Naive B cell (primary cell): ENCODE measurements at places on chromosomes 3 and 15.

GRCh38 chr3:179961703-179962078, 75.0 kb downstream of the PEX5L start:
- DNase-seq, result no peak

- DNase-seq, result no peak
Measured at GRCh38 chr3:52670621-52671521, 14.8 kb downstream of the PBRM1 start.

DNA sequence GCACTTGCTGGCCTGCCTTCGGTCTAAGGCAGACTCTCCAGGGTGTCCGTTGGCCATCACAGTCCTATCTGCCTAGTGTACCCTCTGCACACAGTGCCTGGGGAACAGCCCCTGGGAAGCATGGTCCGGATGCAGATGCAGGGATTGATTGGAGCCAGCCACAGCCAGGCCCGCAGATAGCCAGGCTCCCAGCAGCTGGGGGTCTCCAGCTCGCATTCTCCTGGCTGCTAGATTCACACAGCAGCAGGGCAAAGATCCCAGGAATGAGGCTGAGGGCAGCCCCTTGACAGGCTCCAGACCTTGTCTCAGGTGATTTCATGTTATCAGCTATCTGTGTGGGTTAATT, 41.4 kb downstream of the IRAK2 start:
- DNase-seq, result no peak

GRCh38 chr3:191802671-191803070, 341.7 kb downstream of the PYDC2 start:
- no peak for DNase-seq

- DNase-seq, result no peak
Measured at GRCh38 chr3:196736670-196737374, 2.8 kb upstream of the PAK2 start.

GRCh38 chr3:81869382-81869781, 107.9 kb upstream of the GBE1 start:
- DNase-seq, result no peak

DNA sequence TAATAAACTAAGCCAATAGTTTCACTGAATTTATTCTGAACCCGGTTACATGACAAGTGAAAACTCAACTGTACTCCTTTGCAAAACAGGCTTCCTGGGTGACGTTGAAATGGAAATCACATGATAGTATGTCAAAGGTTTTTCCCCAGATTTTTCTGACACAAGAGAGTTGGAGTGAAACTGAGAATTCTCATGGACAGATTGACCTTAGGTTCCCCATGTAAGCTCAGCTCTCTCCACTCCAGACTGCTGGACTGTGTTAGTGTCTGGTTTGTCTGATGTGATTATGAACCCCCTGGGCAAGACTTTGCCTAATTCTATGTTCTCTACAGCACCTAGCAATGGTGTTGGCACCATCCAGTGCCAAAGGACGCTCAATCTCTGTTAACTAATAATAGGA, 219.7 kb upstream of the COL8A1 start:
- DNase-seq, result no peak

- no peak for DNase-seq
Measured at GRCh38 chr3:156551746-156552145, 3.2 kb downstream of the SSR3 start.

DNA sequence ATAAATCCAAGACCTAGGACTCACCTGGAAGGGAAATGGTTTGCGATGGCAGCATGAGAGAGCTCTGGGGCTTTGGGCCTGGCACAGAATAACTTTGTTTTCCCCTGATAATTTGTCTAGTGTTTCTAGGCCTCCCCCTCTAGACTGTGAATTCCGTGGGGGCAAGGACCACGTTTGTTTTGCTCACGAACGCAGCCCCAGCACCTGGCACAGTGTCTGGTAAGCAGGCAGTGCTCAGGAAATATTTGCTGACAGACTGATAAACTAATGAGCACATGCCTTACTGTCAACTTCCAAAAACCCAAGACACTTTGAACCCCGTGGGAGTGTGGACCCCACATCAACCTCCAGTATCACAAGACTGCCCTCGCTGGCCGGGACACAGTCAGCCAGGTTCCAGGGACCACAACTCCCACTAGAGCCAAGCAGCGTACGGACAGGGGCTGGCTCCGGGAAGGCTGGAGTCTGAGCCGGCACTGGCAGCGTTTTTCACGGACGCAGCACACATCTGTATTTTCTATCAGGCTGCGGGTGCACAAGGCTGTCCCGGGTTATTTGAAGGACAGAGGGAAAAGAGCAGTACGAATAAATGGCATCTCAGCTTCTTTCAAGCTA, 146.5 kb downstream of the XXYLT1 start:
- no peak for DNase-seq

- no peak for DNase-seq
Measured at GRCh38 chr3:191068946-191069813, 129.9 kb upstream of the OSTN start.

DNA sequence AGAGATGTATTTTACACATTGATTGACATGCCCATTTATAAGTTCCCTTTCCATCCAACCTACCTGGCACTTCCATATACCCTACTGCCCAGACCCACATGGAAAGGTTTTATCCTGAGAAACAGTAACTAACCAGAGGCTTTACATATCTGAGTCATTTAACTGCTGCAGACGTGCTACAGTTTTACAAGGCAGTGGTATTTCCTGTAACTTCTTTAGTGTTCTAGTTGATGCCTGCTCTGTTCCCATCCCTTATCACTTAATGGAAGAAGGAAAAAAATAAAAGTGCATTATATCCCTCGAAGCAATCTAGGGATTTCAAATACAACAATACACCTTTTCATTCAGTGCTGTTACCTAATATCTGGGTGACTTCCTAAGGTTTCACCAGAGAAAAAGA, 107.1 kb downstream of the TMCO5A start:
- no peak for DNase-seq

DNA sequence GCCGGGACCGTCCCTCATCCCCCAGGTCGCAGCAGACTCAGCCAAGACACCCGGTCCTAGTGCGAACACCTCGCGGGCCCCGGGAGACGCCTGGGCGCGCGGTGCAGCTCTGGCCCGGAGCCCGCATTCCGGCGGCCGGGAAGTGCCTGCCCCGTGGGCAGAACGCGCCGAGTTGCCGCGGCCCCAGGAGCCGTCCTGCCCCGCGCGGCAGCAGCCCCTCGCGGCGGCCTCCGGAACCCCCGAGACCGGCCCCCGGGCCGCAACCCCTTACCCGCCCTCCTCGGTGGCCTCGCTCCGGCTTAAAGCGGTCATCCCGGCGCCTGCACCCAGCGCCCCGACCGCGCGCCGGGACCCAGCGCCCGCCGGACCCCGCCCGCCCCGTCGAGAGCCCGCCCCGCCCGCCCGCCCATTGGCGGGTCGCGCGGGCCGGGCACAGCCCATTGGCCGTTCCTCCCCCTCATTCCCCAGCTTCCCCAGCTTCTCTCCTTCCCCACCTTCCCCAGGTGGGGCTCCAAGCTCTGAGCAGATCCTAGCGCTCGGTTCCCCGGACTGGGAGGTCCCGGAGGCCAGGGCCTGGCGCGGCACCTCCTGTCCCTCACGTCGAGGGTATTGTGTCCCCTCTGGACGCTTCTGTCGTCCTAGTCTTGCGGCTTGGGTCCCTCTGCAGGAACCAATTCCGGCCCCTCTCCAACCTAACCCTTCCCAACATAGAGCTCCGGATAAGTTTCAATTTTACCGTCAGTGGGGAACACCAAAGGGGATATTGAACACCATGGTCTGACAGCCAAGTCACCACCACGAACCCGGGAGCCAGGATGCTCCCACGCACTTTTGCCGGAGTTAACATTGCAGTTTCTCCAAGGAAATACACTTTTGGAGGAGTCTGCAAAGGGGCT, at the start of gene GRAMD2A:
TSS of gene GRAMD2A (minus strand) at position 328 of the 896 bp plus-strand sequence.
- no peak for DNase-seq

DNA sequence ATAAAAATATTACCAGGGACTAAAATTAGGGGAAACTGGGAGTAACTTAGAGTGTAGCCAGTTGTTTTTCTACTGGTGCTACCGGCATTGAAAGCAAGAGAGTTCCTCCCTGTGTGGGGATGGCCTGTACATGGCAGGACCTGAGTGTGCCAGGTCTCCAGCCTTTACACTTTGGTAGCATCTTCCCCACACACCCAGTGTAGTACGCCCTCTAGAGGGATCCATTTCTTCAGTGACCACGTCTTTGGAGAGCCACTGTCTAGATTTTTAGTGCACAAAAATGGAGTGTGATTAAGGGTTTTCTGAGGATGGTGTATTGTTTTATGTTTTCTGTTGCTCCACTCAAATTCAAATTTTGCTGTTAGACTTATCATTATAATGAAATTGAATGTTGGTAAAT, 507.0 kb upstream of the TPRG1 start:
- no peak for DNase-seq

- DNase-seq, result no peak
Measured at GRCh38 chr3:127200086-127200691, 7.3 kb downstream of the PRR23E start.
